ENCODE measurements at places on chromosomes 4 and X. TPM values are rescaled to one million over a fixed set of nuclear protein-coding genes. Genes with fewer than 3 reads are reported as not detected.

- DNase-seq: peak; percentile 92
- no peaks in the 10 kb centered on the region for H3K36me3 ChIP-seq
- peak within 1 kb of the TSS; percentile 45 for H3K27ac ChIP-seq
- H3K27me3 ChIP-seq: no peaks in the 10 kb centered on the region
These were observed at the start of gene PDK3 for GRCh38 chrX:24464836-24465531. PDK3 (plus strand) TSS chrX:24465286; CDS start chrX:24465456, 170 bp downstream.

Gene ZNF157
- total RNA-seq: 0.14 TPM

Gene PAGE2
- not detected for total RNA-seq

Gene GLRA3
- 0.17 TPM for total RNA-seq

- no peaks in the 10 kb centered on the region for H3K4me1 ChIP-seq
- no peak overlapping the region for H3K4me3 ChIP-seq
- no peak for DNase-seq
These were observed 9.9 kb upstream of the GABRE start for GRCh38 chrX:151984328-151984727.

Measured in pancreas (tissue), 10 donors.